ENCODE measurements at places on chromosomes 5 and 9.

DNA sequence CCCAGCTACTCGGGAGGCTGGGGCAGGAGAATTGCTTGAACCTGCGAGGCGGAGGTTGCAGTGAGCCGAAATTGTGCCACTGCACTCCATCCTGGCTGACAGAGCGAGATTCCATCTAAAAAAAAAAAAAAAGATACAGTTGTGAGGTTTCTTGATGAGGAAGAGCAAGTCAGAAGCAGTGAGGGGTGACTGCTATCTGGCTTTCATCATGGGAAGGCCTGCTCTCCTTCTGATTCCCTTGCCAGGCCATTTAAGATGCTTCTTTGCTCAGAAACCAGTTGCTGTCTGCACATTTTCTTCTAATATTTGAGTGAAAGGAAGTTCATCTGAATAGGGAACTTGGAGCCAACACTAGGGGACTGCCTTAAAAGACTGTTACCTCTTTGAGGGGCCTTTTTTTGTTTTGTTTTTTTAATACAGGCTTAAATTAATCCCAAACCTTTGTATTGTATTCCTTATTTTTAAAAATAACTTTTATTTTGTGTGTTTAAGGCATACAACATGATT lies 201.9 kb downstream of the ARHGAP26 start:
- no peak for DNase-seq

GRCh38 chr5:158410976-158411375 lies 552.0 kb upstream of the CLINT1 start:
- DNase-seq: no peak

GRCh38 chr5:54774281-54775170 lies 210.9 kb downstream of the ESM1 start:
- DNase-seq: no peak

- no peak for DNase-seq
These were observed 466.2 kb downstream of the ENC1 start for GRCh38 chr5:74174366-74174765.

- DNase-seq: no peak
These were observed 53.1 kb upstream of the DAB2IP start for GRCh38 chr9:121598167-121598964.

DNA sequence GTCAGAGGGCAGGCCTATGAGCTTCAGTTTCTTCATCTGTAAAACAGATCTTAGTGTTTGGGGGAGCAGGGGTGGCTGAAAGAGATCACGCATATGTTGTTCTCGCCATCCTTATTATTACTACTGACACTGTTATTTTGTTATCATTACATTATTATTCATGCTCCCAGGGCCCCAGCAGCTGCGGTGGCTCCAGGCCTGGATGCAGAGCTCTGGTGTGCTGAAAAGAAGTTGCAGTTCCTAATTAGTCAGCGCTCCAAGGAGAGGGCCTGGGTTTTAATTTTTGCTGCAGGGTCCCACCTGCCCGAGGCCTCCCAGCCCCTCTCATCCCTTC lies 19.5 kb downstream of the CXXC5 start:
- no peak for DNase-seq

DNA sequence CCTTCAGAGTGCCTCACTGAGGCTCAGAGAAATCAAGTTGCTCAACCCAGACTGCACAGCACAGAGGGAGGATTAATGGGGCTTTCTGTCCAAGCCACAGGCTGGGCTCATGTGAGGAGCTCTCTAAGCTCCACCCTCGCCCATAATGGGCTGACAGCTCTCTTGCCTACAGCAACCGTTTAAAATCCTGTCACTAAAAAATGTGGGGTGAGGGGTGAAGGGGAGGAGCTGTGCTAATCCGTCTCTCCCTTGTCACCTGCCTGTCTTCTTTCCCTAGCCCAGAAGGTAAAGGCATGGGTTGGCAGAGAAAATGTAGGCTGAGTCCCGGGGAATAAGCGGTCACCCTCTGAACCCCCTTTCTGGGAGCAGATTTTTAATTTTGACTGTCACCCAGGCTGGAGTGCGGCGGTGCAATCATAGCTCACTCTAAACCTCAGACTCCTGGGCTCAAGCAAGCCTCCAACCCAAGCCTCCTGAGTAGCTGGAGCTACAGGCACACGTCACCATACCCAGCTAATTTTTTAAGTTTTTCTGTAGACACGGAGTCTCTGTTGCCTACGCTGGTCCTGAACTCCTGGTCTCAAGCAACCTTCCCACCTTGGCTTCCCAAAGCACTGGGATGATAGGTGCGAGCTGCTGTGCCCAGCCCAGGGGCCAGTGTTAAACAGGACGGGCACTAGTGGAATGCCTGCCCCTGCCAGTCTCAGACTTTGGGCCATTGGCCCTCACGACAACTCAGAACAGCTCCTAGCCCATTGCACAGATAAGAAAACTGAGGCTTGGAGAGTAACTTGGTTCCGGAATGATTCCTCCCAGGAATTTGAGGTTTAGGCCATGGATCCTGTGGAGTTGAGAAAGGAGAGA lies 89.5 kb downstream of the LMX1B start:
- DNase-seq: no peak

DNA sequence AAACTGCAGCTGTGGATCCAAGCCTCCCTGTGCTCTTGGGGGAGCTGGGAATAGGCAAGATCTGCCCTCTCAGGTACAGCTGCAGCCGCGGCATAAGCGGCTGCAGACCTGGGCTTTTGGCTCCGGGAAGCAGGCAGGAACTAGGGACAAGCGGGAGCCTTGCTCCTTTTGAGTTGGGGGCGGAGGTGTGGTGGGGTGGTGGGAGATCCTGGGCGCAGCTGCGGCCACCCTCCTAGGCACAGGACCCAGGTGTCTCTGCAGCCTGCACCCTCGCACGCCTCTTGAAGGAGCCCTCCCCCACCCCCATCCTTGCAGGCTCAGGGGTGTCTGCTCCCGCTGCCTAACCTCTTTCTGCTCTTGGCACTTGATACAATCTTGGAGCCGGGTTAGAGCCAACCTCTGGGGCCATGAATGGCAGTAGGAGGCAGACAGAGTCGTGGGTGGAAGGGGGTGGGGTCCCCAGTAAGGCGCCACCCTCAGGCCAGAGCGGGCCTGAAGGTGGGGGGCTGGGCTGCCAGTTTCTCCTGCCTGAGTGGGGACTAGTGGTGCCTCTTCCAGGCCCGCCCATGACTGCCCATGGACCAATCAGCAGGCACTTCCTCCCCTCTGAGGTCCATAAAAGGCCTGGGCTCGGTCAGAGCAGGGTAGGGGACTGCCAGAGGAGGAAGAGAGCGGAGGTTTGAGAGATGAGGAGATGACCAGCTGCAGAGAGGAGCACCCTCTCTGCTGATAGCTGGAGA lies 267.6 kb upstream of the TNC start:
- no peak for DNase-seq

- no peak for DNase-seq
These were observed 29.2 kb downstream of the LHX3 start for GRCh38 chr9:136175616-136176197.

DNA sequence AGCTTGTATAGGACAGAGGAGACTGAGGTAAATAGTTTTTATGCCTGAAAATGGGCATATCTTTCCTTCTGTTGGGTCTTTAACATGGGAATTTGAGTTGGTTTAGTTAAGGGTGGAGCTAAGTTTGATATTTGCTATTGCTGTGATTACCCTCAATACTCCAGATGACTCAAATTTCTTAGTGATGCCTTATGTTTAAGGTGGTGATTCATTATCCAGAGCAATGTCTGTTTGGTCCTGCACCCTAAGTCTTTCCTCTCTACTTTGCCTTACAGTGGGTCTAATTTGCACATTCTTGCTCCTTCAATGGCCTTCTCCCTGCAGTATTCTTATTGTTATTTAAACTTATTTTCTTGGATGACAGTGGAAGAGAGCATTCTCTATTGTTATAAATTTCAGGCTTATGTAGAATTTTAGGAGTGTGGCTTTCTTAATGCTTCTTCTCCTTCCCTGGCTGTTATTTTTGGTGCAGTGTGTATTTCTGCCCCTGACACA lies 312.9 kb upstream of the RPS23 start:
- DNase-seq: no peak

GRCh38 chr9:111914749-111915424 lies 18.3 kb downstream of the UGCG start:
- no peak for DNase-seq

DNA sequence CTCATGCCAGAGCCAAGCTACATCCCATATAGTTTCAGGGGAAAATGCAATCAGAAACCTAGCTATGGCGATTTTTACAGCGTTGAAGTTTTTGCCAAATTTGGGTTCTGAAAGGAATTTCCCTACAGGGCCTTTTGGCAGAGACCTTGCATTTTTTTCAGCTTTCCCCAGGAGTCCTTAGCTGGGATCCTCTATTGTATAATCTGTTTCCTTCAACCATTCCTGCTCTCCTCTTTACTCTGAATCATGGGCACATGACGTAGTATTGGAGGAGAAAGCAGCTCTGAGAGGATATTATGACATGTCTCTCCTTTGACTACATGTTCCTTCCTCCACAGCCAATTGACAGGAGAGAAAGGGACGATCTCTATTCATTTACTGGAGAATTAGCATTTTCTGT lies 118.5 kb upstream of the ERCC6L2 start:
- no peak for DNase-seq

GRCh38 chr5:37184748-37185364 lies 64.3 kb downstream of the CPLANE1 start:
- no peak for DNase-seq

DNA sequence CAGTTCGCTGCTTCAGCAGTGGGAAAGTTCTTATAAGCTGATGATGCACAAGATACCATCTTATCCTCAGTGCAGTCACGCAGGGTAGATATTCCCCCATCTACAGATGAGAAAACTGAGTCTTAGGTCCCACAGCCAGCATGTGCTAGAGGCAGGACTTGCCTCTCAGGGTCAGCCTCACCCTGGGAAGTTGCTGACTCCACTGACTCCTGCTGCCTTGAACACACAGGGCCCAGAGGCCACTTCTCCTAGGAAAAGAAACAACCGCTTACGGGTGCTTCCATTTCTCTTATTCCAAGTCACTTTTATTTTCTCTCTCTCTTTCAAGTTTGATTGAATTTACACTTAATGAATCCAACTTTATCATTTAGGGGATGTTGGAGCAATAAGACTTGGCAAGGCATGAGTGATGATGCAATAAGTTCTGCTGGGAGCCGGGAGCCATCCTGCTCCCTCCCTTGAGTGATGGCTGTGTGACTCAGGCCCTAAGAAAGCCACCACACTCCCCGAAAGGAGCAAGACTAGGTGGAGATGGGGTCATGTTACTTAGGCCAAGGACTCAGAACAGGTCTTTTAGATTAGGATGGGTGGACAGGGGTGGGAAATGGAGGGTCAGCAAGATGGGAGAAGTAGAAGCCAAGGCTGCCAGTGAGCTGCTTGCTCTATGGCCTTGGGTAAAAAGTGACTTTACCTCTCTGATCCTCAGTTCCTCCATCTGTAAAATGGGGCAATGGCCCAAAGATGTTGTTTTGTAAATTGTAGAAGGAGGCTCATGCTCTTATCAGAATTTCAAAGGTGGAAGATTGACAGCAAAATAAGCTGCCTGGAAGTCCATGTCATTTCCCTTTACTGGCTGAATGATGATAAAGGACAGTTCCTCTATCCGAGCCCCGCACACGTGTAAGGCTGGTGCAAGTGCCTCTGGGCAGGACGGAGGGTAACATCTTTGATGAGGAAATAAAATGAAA lies 67.4 kb upstream of the ZNF618 start:
- no peak for DNase-seq

DNA sequence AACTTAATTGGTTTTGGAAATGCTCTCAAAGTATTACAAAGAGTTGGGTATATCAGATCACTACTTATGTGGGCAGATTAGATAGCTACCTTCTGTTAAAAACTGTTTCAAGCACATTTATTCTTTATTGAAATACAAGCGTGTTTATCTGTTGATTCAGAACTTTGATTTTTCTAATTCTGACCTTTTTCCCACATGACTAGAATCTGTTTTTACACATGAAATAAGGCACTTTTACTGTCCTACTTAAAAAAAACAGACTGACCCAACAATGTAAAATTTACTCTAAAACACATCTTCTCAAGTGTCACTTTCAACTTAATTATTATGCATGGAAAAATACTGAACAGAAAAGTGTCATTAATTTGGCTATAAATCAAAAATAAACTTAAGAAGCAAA lies 4.8 kb downstream of the NR6A1 start:
- DNase-seq: no peak

GRCh38 chr5:168712280-168712924 lies 133.2 kb upstream of the PANK3 start:
- DNase-seq: no peak

- no peak for DNase-seq
These were observed 3.5 kb downstream of the TMEM250 start for GRCh38 chr9:136115206-136115605.

- no peak for DNase-seq
These were observed 187.3 kb downstream of the NR3C1 start for GRCh38 chr5:143216211-143216610.

DNA sequence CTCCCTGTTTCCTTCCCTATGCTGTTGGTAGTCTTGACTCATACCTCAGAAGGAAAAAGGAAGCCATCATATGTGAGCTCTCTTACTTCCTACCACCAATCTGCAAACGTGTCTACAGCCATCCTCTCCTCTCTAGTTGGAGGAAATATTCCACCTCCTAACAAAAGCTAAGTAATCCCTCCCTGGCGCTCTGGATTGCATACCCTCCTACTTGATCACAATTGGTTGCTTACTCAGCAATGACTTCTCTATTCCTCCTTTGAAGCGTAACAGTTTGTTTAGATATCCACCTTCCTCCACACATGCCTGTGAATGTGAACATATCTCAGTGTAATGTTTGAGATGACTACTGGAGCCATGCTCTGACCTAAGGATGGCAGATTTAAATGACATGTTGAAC lies 18.2 kb downstream of the RUSC2 start:
- DNase-seq: no peak

DNA sequence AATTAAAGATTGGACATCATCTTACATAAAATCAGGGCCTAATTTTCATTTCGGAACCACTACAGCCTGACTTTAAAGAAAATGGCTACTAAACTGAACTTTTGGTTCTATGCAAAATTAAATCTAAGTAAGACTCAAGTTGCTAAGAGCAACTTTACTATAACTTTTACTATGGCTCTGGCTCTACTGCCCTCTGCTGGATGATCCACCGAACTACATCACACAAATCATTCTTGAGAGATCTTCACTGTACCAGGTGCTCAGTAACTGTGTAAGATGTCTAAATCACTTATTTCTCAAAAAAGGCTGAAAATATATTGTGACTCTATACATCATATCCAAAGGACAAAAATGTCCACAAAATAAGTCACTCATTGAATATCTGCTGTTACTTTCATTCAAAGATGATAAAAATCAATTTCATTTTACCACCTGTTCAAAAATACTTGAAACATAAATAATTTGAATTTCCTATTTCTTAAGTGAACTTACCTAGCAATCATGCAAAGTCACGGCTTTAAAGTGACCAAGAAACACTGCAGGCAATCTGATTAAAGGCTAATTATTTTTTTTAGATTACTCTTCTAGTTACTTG lies 13.5 kb downstream of the MOCS2 start:
- DNase-seq: peak; percentile 60

DNA sequence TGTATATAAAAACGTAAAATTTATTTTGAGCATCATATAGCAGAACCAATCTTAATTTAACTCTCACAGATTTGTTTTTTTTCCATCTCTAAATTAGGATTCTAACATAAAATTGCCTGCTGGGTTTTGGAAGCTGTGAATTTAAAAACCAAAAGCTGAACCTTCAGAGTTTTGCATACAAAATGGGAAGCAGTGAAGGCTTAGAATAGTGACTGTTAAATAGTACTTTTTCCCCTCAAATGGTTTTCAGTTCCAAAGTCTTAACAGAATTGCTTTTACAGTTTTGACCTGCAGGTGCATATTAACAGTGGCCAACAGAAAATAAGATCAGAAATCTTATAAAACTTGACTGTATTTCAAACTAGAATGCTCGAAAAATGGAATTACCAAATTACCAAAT lies 55.1 kb upstream of the LVRN start:
- no peak for DNase-seq

All from T-cell (primary cell).